ENCODE measurements at places on chromosomes 6 and 20.

- ATAC-seq: no peak
Measured at GRCh38 chr20:15705975-15706374, 867.3 kb downstream of the KIF16B start.

DNA sequence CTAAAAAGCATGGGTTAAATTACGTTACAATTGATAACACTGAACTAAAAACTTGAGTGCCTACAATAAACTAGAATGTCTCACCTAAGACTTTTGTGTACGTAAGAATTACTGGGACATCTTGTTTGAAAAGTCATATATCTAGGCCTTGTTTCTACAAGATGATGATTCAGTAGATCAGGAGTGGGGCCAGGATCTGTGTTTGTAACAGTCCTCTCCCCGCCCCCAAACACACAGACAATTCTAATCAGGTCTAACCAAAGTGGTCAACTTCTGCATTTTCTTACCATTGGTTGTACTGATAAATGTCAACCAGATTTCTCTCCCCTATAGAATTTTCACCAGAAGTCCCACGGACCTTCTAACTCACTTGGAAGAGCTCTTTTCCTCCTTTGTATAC is 56.9 kb downstream of the RAMACL start:
- ATAC-seq: no peak

- ATAC-seq: no peak
Measured at GRCh38 chr6:131160254-131160758, 25.0 kb downstream of the AKAP7 start.

GRCh38 chr20:52129611-52130010 is 62.0 kb downstream of the ZFP64 start:
- ATAC-seq: no peak

GRCh38 chr20:35232575-35232974 is 6.1 kb downstream of the MMP24 start:
- peak; percentile 91 for ATAC-seq

DNA sequence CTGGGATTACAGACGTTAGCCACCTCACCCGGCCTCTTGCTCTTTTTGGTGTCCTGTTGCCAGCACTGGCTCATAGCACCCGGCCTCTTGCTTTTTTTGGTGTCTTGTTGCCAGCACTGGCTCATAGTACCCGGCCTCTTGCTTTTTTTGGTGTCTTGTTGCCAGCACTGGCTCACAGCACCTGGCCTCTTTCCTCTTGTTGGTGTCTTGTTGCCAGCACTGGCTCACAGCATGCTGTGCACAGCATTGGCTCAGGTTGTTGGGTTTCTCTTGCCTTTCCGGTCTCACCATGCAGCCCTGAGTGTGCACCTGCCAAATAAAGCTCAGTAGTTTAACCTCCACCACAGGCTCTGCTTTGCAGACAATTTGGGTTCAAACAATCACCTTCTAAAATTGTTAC is 208.2 kb downstream of the THBS2 start:
- ATAC-seq: no peak

GRCh38 chr6:81242624-81243023 is 509.9 kb downstream of the TENT5A start:
- ATAC-seq: no peak

DNA sequence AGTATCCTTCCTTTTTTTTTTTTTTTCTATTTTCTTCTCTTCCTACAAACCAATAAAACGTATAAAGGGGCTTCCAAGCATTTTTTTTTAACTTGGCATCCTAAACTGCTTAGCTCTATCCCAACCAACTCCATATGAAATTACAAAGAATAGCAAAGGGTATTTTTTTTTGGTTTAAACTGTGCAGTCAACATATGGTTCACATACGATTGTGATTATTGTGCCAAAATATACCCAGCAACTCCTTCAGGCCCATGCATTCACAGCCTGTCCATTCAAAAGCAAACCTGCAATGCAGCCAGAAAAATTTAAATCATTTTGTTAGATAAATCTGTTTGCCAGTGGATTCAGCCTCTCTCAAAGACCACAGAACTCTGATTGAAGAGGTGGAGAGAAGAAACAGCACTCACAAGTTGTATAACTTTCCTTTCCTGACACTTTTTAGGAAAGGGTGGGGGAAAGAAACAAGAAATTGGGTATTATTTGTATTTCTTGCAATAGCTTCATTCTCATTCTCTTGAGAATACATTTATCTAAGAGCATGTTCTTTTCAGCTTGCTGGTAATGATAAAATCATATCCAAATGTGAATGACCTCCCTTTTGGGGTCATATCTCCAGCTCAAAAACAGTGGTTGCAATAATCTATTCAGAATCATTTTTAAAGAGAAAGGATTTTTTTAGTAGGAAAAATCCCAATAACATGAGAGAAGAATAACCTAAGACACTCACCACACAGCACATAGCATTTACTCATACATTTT is 701.3 kb upstream of the CHD6 start:
- ATAC-seq: no peak

- ATAC-seq: no peak
Measured at GRCh38 chr6:149463781-149464180, 21.0 kb downstream of the ZC3H12D start.

DNA sequence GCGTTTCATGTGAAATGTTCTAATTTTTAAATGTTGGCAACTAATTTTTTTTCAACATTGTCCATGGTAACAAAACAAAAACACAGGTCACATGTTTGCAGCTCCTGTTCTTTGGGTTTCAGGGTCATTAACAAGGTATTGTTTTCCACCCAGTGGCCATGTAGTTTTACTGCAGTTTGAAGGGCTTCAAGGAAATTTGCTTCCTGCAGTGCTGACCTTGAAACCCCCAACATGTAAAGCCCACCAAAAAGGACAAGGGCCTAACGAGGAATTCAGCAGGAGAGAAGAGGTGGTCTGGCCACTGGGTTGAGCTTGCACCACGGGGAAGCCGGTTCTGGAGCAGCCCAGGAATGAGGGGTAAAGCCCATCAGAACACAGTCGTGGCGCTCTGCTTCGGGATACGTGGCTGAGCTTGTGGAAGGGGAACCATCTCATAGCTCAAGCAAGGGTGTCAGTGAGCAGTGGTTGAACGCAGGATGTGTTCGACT is 13.9 kb upstream of the KLHL31 start:
- ATAC-seq: peak; percentile 73

DNA sequence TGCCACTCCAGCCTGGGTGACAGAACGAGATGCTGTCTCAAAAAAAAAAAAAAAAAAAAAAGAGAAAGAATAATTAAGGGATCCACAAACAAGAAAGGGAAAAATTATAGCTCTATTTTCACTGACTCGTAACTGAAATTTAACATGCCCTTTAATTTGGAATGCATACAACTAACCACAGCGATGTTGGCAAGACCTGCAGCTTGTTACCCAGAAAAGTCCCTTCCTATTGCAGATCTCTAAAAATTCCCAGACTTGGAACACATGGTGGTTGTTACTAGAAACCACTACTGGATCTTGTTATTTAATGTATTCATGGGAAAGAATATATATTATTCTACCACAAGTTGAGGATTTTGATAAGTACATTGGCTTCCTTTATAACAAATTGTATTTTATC is 27.8 kb upstream of the SMIM28 start:
- ATAC-seq: no peak

DNA sequence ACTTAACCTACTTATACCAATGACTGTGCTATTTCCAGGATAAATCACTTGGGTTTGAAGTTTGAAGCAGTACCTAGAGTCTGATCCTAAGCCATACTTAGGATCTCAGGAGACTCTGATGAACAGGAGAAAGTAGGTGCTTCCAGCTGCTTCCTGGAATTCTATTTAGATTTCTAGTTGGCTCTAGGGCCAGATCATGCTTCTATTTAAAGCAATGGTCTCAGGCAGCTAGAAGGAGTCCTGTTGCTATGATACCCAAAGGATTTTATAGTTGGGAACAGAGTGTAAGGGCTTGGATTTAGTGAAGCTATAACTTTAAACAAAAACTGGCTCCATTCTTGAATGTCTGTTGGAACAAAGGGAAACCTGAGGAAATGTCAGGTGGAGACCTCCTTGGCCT is 52.4 kb upstream of the TINAG start:
- peak; percentile 84 for ATAC-seq

DNA sequence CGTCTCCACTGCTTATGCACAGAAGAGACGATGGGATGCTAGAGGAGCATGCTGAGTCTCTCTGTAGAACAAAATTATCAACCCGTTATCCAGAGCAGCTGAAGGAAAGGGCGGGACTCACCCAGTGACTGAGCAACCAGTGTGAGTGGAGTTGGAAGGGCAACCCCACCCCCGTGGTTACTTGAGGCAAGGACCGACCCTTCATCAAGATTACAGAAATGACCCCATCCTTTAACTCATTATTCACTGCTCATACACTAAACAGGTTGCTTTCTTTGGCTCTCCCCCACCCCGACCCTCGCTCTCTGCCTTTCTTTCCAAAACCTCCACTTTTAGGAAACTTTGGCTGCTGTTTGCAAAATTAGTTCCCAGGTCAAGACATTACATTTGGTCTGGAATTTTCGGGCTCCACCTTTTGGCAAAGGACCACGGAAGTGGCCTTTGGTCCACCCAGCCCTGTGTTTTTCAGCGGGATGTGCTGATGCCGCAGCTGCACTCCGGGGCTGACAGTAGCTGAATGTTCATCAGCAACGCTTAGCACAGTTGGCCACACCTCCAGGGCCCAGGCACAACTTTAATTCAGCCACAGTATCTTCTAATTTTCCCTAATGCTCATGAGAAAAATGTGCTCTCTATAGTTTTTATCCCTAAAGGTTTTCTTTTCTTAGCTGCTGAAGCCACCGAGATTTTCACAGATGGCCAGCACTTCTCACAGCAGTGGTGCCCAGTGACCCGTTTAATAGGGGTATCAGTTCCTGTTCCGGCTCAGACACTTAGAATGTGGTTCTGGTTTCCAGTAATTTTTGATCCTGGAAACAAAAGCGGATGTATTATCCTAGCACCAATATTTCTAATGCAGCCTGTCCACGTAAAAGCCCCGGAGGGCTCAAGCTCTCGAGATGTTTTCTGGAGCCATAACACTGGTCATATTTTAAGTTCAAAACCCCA is 103.6 kb upstream of the NXT1 start:
- ATAC-seq: no peak

GRCh38 chr20:16803965-16804792 is 56.0 kb downstream of the OTOR start:
- ATAC-seq: peak; percentile 91

DNA sequence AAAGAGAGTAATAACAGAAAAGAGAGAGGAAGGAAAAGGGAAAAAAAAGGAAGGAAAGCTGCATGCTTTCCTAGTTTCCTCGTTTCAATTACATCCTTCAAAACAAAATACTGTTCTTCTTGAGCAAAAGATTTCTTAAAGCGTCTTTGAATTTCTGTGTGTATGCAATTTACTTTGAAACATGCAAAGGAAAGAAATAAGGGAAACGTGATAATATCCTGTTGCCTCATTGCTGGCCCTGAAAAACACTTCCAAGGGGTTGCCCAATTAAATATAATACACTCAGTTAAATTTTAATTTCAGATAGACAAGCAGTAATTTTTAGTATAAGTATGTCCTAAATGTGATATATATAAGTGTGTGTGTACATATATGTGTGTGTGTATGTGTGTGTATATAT is 51.2 kb upstream of the TPD52L1 start:
- ATAC-seq: no peak

- ATAC-seq: peak; percentile 24
Measured at GRCh38 chr6:30960907-30961673, 20.3 kb downstream of the MUCL3 start.

- no peak for ATAC-seq
Measured at GRCh38 chr6:11493974-11494373, 43.6 kb upstream of the TMEM170B start.

DNA sequence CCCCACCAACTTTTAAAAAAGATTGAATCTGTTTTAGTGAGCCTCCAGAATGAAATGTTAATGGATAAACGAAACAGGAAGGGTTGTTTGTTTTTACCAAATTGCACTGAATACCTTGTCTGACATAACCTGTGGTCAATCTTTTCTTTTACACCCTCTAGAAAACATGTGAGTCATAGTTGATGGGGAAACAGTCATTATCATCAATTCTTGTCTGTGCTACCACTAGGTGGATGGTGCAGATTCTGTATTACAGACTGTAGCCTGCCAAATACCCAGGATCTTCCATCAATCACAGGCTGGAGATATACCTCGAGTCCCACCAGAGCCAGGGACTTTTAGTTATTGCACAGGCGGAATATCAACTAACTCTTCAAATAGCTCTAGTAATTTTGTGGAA is 29.5 kb upstream of the PKIB start:
- ATAC-seq: no peak

Data from SK-N-SH treated with all-trans-retinoic acid at 6 μM for 48 hours (cell line).